Renal cortical epithelial cell (primary cell): ENCODE measurements at places on chromosomes 1 and 21. TPM values are rescaled to one million over a fixed set of nuclear protein-coding genes. Genes with fewer than 3 reads are reported as not detected.

The CLDN17 gene
- total RNA-seq, result not detected in 2 replicates

The KCNH1 gene
- 7.1 and 18.3 TPM in 2 replicates for total RNA-seq

The C1orf232 gene
- not detected in 2 replicates for total RNA-seq

The TNFRSF9 gene
- total RNA-seq, result 4.1 and 7.8 TPM in 2 replicates

The OR2G6 gene
- total RNA-seq, result 0.05 TPM in 1 of 2 replicates, not detected in the other

The TAL1 gene
- total RNA-seq, result 0.35 TPM in 2 replicates

The PROK1 gene
- total RNA-seq, result not detected in 2 replicates

The ZYG11A gene
- 0.75 and 4.5 TPM in 2 replicates for total RNA-seq

The LCE6A gene
- total RNA-seq, result not detected in 2 replicates

The MPL gene
- total RNA-seq, result not detected in 2 replicates

The GRIK3 gene
- not detected in 2 replicates for total RNA-seq

The DMBX1 gene
- total RNA-seq, result not detected in 2 replicates

The LRRC39 gene
- total RNA-seq, result 0.20 TPM in 1 of 2 replicates, not detected in the other

The GPR52 gene
- total RNA-seq, result 0.17 and 1.3 TPM in 2 replicates

The NTPCR gene
- total RNA-seq, result 47.0 and 49.1 TPM in 2 replicates

The CD247 gene
- total RNA-seq, result not detected in 2 replicates

The PM20D1 gene
- 0.05 and 0.35 TPM in 2 replicates for total RNA-seq

The OR6N2 gene
- not detected in 2 replicates for total RNA-seq

The OR2T11 gene
- 0.10 TPM in 1 of 2 replicates, not detected in the other for total RNA-seq
